Activated T-cell treated with anti-CD3 and anti-CD28 coated beads for 48 hours (primary cell): ENCODE measurements at places on chromosomes 3 and 15.

DNA sequence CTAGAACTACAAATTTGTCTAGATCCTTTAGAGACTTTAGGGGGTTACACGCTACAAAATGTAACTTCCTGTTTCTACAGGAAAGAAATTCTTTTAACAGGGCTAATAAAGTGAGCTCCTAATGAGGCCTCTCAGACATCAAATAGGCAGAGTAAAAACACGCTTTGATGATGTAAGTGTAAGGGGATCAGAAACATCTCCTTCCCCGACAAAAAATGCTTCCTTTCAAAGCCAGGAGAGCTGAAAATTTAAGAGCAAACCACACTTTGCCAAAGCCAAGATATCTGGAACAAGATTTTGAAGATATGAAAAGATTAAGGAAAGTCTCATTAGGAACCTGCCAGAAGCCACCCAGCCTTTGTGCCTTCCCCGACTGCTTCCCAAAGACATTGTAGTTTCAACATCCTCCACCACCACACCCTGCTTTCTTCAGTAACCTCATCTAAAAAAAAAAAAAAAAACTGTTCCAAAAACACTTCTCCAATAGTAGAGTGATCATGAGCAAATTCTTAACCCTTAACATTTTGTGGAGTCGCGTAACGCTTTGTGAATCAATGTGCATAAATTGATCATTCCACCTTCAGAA, 505.0 kb upstream of the THBS1 start:
- DNase-seq: no peak

- no peak for DNase-seq
Measured at GRCh38 chr3:190175490-190175889, 54.8 kb upstream of the P3H2 start.

DNA sequence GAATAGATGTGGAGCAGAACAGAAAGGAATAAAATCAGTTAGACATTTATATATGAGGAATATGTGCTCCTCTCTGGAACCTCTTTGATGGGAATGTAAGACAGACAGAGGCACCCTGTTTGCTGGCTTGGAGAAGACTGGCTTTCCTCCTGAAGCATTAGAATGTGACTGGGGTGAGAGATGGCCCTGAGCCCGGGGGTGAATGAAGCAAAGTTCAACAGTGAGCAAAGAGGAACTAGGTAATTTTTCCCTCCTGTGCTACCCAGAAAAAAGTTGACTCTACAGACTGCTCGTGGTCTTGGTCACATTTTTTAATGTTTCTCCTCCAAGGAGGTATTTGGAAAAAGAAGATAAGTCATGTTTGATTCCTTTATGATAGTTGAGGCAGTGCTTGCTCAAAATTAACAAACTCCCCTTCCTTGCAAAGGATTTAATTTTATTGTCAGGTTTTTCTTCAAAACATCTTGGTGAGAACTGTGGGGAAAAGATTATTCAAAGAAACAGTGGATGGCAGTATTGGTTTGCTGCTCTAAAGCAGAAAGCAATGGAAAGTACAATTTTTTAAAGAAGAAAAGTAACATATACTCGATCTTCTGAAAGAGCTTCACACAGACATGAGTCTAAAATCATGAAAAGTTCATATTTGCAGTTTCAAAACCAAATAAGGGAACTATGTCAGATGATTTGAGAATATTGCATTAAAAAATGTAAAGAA, 370.4 kb upstream of the CDIN1 start:
- no peak for DNase-seq

- no peak for DNase-seq
Measured at GRCh38 chr3:29763115-29763514, 482.2 kb downstream of the RBMS3 start.

DNA sequence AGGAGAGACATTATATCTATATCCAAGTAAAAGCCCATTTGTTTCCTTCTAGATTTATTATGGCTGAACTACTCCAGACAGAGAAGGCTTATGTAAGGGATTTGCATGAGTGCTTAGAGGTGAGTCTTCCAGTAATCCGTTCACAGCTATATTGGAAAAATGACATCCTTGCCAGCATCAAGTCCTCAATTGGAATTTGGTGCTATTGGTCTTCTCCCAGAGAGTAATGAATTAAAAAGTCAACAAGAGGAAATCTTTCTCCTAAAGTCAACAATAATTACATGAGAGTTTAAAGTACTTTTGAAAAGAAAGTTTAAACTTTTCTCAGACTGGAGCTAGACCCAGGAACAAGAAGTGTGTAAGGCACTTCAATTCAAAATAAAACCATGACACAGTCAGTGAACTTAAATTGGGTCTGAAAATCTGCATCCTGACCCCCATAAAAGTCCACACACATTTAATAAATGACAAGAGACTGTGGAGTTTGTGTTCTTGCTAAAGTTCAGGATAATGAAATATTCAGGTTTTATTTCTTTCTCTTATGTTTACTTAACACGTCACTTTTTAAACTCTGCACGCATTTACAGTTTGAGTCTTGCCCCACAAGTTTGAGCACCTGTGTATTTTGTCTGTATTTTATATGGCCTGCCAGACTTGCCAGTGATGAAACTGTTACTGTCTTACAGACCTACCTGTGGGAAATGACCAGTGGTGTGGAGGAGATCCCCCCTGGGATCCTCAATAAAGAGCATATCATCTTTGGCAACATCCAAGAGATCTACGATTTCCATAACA, 268.2 kb upstream of the UMPS start:
- no peak for DNase-seq

GRCh38 chr3:106208251-106208650, 339.4 kb upstream of the CBLB start:
- no peak for DNase-seq

GRCh38 chr15:31551323-31551722, 224.7 kb downstream of the KLF13 start:
- DNase-seq: no peak

- no peak for DNase-seq
Measured at GRCh38 chr3:35688826-35689225, 49.5 kb downstream of the ARPP21 start.

GRCh38 chr3:113276751-113277080, 65.4 kb downstream of the BOC start:
- DNase-seq: no peak

DNA sequence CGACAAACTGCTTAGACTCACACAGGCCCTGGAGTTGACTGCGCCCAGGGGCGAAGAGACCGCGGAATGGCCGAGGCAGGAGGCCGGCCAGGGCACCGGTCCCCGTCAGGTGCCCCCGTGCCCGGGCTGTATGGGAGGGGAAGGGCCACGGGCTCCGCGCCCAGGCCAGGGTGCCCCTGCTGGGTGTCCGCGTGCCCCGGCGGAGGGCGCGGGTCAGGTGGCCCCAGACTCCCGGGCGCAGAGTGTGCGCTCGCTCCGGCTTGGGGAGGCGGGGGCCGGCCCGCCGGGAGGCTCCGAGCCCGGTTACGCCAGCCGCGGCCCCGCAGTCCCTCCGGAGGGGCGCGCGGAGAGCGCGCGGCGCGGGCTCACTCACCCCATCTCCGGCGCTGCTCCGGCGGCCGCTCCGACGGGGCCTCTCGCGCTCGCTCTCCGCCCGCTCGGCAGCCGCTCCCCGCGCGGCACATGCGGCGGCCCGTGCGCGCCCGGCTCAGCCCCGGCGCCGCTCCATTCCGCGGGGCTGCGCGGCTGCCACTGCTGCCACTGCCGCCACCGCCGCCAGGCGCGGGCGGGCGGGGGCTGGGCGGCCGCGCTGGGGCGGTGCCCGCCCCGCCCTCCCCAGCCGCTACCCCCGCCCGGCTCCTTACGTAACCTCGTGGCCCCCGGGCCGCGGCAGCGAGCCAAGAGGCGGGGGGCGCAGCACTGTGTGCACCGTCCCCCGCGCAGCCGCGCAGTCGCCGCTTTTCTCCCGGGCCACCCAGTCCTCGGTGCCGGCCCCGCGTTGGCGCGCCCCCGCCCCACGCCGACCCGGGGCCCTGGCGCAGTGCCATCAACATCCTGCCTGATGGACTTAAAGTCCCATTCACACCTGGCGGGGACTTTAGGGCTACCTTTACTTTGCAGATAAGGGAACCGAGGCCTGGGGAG, at the start of gene HOMER2:
Gene HOMER2, minus strand, starts transcription at position 563 of the 924 bp plus-strand sequence. Its CDS starts 185 bp downstream, at position 378.
- no peak for DNase-seq

DNA sequence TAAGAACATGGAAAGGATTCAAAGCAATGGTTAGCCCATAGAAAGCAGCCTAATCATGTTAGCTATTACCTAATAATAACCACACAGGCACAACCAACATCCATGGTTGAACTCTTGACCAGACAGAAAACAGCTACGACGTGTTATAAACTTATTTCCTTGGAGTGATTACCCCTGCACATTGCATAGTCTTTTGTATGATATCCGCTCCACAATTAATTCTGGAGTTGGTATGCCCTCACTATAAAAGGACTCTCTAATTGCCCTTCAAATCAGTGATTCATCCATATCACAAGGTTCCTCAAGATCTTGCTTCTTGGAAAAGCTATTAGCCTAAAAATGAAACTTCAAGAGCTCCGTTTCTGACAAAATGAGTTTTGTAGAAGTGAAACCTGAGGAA, 117.9 kb downstream of the SYNPR start:
- DNase-seq: no peak

DNA sequence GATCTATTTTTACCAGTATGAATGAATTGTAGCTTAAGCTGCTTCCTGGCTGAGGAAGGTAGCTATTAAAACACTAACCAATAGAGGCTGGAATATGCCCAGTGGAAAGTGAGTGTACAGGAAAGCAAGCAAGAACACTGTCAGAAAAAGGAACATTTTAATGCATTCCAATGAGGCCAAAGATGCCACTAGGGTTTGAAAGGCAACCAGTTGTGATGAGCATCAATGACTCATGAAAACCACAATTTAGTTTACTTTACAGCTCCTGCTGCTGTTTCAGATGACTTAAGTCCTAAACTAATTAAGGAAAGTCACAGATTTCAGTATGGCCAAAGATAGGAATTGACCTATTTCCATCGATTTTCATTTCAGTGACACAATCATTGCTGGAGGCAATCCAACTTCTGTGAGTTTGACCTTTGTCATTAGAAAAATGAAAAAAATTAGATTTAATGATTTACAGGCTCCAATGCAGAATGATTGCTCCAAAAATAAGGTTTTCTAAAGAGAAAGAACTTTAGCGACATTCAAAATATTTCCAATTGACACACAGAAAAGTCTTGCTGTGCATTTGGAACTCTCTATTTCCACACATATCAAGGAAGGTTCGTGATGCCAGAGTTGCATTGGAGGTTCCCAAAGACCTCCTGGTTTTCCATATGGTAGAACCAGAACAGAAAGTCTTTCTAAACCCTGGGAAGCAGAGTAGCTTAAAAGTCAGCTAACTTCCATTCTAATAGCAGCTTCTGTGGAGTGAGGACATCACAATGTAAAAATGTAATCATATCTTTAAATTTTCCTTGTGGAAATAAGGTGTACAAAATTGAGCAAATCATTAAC, 103.0 kb downstream of the SUCNR1 start:
- no peak for DNase-seq
